ENCODE measurements at places on chromosomes 1 and 21.

DNA sequence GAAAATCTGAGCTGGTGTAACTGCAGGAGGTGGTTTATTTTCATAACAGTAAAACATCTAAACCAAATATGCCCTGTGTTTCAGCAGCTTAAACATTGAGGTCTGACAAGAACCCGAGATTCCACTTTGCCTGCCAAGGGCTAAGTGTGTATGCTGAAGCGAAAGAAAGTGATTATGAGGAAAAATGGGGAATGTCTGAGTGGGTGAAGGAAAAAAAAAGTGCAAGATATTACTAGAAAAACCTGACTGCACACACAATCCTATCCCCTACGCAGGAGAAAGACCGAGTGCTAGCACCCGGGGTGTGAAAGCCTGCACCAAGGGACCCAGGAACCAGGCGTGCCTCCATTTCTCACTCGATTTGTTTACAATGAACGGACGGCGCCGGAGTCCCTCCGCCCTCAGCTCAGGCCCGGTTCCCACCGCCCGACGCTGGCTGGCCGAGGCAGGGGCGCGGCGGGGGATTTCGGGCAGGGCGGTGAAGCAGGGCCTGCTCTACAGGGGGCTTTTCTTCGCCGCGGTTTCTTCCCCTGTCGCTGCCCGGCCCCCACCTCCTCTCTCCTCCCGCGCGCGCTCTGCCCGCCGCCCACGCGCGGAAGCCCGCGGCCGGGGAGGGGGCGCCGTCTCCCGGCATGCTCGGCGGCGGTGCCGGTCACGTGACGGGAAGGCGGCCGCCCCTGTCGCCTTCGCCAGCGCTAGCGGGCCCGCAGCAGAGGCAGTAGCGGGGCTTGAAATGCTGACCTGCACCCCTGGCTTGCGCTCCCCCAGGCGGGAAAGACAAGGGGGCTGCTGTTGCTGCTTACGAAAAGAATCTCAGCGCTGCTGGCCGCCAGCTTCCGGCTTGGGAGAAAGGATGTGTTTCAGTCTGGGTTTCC is 35.9 kb downstream of the ITPKB start:
- DNase-seq = peak; percentile 69

- DNase-seq = no peak
These were observed 410.2 kb downstream of the MATN1 start for GRCh38 chr1:30313176-30313575.

DNA sequence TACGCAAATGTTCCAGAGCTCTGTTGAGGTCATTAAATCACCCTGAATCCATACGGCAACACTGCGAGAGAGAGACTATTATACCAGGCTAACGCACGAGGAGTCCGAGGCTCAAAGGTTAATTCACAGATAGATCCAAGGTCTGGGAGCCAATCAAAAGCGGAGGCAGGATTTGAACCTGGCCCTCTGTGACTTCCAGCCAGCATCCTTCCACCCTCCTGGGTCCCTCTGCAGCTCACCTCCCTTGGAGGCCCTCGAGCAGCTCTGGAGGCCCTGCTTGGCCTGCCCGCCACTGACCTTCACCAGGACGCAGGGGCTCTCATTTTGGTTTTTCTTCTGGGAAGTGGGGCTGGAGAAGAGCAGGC is 42.1 kb downstream of the KIAA1614 start:
- DNase-seq = no peak

- DNase-seq = no peak
These were observed 125.0 kb upstream of the JUN start for GRCh38 chr1:58908561-58909560.

DNA sequence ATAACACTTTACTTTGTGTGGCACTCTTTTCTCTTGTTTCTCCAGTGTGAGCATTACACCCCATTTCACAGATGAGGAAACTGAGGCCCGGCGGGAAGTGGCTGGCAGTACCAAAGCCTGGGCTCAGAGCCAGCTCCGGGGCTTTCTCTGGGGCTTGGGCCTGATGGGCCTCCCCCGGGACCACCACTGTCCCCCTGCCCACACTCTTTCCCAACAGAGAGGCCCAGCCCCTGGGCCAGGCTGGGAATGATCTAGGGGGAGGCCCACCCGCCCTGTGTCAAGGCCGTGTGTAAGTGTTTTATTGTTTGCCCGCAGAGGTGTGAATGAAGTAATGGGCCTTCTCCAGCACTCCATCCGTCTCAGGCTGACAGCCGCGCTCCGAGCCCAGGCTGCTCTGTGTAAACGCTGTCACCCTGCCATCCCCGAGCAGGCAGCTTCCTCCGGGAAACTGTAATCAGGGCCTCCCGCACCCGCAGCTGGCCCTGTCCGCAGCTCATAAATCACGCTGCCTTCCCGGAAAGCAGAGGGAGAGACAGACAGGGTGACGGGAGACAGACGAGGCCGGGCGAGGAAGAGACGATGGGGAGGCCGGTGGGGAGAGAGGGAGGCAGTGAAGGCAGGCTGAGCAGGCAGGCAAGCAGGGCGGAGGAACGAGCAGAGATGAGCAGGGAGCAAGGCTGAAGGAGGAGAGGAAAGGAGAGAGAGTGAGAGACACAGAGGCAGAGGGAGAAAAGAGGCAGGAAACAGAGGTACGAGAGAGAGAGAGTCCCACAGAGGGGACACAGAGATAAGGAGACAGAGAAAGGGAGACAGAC is 109.7 kb upstream of the ZBTB40 start:
- peak; percentile 94 for DNase-seq

DNA sequence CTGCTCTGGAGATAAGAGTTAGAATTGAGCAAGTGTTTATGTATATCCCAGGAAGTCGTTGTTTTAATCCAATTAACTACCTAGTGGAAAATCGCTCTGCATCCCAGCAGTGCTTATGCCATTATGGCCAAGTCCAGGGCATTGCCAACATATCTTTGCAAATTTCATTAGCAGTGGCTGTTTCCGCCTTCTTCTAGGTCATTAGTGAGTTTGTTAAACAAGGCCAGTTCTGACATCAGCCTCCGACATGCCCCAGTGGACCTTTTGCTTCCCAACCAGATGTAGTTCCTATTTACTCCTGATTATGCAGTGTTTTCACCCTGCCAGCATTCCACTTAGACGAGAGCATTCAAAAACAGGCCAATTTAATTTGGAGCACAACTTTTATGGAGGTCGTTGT is 106.8 kb upstream of the FAM78B start:
- no peak for DNase-seq

GRCh38 chr1:109850194-109850593 is 60.5 kb upstream of the CSF1 start:
- DNase-seq = no peak

- no peak for DNase-seq
These were observed 18.2 kb upstream of the MX1 start for GRCh38 chr21:41407541-41408460.

- DNase-seq = no peak
These were observed 20.8 kb downstream of the PPFIA4 start for GRCh38 chr1:203046984-203047630.

DNA sequence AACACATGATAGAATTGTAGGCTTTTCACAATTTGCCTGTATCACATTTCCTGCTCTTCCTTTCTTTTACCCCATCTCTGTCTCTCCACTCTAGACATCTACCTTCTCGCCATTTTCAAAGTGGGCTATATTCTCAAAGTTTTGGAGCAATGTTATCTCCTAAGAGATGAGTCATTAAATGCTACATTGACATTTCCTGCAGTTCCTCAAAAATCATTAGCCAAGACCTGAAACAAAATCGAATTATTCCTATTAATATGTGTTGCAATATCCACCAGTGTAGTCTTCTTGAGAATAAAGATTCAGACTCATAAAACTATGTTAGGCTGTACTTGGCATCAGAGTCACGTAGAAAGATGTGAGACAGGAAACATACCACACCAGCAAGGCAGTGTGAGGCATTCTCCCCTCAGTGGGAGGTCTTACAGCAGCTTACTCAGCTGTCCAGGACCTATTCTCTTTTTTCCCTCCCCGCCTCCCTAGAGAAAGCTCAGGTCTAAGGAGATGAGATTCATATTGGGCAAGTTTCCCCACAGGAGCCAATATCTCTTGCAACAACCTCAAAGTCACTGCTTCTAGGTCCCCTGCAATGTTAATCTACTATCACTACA is 38.8 kb downstream of the FRRS1 start:
- no peak for DNase-seq

DNA sequence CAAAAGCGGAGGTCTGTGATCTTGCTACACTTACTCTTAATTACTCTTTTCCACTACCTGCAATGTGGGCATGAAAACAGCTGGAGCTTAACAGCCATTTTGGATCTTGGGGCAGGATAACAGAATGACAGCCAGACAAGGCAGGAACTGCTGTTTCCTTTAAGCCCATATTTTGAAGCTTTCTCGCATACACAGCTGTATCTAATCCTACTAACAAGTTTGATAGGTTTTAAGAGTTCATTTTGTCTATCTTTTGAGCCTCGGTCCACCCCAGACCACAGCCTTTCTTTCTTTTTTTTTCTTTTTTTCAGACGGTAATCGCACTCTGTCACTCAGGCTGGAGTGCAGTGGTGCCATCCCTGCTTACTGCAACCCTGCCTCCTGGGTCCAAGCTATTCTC is 42.4 kb upstream of the CRB1 start:
- no peak for DNase-seq

- peak; percentile 43 for DNase-seq
These were observed 253.9 kb downstream of the DUSP10 start for GRCh38 chr1:221487781-221488524.

GRCh38 chr1:54137534-54138061 is 15.2 kb downstream of the CDCP2 start:
- DNase-seq = no peak

Data from SHP77 (cell line).